ENCODE measurements at places on chromosomes 2 and 18.

DNA sequence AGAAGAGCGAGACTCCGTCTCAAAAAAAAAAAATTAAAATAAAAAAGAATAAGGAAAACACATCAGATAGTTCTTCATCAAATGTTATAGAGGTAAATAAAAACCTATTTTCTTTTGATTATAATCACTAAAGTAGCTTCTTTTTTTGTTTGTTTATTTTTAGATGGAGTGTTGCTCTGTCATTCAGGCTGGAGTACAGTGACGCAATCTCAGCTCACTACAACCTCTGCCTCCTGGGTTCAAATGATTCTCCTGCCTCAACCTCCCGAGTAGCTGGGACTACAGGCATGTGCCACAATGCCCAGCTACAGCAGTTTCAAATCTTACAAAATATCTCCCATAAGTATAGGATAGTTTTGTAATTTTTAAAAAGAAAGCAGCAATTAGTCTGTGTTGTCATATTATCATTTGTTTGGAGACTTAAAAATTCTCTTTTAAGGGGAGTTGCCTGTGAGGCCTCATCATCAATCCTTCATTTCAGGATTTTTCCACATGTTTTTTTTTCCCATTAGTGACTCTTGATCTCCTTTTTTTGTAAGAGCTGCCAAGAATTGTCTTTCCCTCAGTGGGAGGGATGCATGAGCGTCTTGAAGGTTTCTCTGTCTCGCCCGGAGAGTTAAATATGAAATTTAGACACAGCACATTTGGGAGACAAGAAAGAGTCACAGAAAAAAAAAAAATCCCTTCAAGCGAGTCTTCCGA is 275.9 kb downstream of the CDCA7 start:
- DNase-seq, result no peak

DNA sequence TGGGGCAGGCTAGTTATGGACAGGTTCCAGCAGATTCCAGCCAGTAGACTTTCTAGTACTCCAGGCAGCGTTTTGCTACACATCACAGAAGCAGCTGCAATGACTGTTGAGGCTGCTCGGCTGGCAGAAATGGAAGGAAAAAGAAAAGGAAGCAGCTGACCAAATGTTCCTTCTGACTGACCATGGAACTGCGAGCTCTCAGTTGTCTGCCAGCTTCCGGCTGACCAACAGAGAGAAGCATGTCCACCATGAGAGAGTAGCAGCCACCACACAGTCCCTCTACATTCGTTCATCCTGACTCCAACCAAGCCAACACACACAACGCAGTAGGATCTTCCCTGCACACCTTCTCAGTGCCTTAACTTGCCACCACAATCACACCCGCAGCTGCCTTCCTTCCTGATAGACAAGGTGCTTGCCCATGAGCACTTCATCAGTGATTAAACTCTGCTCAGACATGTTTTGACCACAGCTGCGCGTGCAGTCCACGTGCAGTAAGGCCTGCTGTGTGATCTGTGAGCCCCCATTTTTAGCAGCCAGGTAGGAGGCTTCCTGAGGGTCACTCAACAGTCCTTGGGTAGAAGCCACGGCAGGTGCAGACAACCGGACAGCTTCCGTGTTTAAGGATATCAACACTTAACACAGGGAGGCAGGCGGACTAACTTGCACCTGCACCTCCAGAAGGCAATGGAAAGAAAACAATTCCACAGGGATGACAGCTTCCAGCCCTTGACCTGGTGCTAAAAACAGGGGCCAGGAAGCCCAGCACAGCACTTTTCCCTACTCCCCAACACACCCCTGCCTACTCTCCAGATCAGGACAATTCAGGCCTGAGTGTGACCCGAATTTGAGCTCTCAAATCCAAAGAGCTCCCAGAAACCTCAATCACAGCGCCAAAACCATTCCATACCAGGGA is 996 bp downstream of the TGFBRAP1 start:
- no peak for DNase-seq

GRCh38 chr2:164589522-164589921 is 31.8 kb downstream of the GRB14 start:
- DNase-seq, result no peak

DNA sequence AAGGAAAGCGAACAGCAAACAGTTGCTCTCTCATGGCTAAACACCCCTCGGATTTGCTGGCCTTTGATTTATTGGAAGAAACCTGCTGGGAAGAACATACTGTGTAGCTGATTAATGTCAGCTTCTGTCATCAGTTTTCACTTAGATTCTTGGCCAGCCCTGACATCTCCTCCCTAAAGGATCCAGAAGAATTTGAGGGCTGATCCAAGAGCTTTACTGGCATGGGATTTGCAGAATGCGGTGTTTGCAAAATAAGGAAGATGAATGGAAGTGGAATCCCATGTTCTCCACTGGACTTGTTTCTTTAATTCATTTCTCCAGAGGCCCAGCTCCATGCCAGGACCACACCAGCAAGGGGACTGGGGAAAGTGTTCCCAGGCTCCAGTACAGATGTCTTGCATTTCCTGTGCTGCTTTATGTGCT is 80.5 kb downstream of the RDH14 start:
- DNase-seq, result no peak

DNA sequence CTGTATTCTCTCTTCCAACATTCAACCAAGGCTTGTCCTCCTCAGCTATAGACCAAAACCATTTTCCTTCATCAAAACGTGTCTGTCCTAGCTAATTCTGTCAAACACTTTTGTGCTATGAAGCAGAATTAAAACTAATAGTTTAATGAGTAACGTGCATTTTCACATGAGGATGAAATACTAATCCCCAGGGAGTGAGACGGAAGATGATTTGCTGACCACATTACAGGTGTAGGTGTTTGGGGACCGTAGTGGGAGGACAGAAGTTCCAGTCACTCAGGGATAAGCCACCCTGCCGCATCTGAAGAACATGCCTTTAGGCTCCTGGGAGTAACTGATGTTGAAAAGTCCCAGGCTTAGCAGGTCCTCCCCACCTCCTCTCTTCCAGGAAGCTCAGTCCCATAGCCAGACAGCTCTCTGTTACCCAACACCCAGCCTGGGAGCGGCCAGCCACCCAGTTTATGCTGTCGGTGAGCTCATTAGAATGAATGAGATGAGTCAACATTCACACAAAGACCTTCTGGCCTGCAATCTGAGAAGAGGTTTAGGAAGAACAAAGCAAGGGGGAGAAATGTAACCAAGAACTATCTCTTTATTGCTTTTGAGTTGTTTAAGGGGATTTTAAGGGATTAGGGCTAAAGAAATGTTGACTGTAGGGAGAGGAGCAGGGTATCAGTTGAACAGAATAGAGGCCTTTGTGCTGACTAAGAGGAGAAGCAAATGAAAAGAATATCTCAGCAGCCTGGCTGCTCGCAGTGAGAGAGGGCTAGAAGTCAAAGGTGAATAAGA is 122.5 kb downstream of the FOXI3 start:
- peak; percentile 7 for DNase-seq

GRCh38 chr2:3344897-3345296 is 32.7 kb downstream of the EIPR1 start:
- no peak for DNase-seq

Measured in NCI-H524 (cell line).